Dermis blood vessel endothelial cell (primary cell): ENCODE measurements at places on chromosomes 5 and 9. TPM values are rescaled to one million over a fixed set of nuclear protein-coding genes. Genes with fewer than 3 reads are reported as not detected.

DNA sequence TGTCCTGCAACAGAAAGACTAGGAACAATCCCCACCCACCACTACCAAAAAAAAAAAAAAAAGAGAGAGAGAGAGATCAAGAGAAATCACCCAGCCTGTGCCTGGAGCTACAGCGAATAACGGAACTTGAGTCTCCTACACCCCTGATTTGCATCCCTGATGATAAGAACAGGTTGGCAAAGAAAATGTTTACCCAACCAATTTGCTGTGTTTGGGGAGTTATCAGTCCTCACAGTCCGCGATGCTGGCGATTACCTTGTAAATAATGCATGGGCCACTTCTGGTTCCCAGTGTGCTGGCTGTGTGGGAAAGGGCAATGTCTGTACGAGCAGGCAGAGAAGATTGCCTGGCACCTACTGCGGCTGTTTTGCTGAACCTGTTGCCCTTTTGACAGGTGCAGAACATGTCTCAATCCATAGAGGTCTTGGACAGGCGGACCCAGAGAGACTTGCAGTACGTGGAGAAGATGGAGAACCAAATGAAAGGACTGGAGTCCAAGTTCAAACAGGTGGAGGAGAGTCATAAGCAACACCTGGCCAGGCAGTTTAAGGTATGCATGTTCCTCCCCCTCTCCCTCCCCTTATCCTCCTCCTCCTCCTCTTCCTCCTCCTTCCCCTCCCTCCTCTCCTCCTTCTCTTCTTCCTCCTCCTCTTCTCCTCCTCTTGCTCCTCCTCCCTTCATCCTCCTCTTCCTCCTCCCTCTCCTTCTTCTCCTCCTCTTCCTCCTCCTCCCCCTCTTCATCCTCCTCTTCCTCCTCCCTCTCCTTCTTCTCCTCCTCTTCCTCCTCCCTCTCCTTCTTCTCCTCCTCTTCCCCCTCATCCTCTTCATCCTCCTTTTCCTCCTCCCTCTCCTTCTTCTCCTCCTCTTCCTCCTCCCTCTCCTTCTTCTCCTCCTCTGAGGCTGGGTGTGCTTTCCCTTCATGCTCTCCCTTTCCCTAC is 8.3 kb downstream of the OLFM1 start:
- no peak for DNase-seq

GRCh38 chr9:114905170-114905940 is 25.0 kb downstream of the TNFSF8 start:
- no peak for DNase-seq

DNA sequence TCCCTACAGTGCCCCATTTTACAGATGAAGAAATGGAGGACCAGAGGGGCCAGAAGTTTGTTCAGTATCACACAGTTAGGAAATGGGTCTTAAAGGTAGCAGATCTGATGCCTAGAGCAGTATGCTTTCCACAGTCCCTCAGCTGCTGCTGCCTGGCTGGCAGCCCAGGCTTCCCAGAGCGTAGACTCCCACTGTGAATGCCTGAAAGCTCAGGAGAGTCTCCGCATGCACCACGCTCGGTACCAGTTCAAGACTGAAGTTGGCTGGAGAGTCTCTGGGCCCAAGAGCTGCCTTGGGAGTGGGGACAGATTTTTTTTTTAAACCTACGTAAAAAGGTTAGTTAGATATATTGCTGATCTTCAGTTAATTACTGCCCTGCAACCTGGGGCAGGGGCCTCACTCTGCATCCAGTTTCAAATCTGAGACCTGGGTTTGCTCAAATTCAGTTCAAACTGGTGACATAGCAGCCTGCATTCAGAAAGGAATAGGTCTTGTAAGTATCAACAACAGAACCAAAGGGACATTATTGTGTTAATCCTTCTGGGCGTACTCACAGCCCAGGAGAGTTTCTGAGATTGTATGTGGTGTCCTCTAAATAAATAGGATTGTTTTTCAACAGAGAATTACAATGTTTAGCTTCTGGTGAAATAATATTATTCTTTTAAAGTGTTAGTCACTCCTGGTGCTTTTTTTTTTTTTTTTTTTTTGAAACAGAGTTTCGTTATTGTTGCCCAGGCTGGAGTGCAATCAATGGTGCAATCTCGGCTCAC is 8.3 kb downstream of the NANS start:
- no peak for DNase-seq

Gene ADAMTS12
- total RNA-seq, result 1.0 and 2.3 TPM in 2 replicates

GRCh38 chr5:77896338-77896737 is 120.2 kb upstream of the TBCA start:
- no peak for DNase-seq

- DNase-seq, result no peak
These were observed 1227.0 kb downstream of the EFNA5 start for GRCh38 chr5:106443746-106444145.

- peak; percentile 39 for DNase-seq
These were observed 246.8 kb downstream of the SAXO1 start for GRCh38 chr9:18786196-18786595.

DNA sequence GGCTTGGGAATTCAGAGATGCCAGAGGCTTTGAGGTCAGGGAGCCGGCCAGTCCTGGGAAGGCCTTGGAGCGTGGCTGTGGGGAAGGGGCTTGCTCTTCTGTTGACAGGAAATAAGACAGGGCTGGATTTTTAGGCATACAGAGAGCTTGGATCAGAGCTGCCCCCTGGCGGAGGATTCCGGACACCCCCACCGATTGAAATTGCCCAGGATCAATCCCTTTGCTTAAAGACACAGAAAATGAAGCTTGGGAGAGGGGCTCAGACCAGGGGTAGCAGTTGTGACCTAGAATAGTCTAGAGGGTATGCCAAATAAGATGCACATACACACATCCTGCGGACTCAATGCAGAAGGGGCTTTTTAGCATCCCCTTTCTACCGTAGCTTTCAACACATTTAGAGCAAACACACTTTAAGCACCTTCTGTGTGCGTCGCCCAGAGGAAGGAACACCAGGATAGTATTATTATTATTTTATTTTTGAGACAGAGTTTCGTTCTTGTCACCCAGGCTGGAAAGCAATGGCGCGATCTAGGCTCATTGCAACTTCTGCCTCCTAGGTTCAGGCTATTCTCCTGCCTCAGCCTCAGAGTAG is 1.7 kb upstream of the NTMT1 start:
- peak; percentile 73 for DNase-seq

DNA sequence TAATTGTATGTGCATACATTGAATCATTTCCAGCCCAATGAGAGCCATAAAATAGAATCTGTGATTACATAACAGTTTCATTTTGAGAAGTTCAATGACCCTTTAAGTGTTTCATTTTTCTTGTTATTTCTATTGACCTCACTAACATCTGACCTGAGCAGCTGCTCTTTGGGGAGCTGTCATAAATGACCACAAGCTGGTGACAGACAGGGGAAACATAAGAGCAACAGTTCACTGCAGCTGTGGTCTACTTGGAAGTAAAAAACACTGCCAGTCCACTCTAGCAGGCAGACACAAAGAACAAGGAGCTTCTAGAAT is 265.4 kb downstream of the DTWD2 start:
- no peak for DNase-seq

GRCh38 chr9:111566234-111566633 is 33.2 kb downstream of the PTGR1 start:
- DNase-seq, result peak; percentile 81

Gene PCDHA9
- total RNA-seq, result under 0.01 TPM in 2 replicates

Gene DAB2IP
- total RNA-seq, result 24.3 and 38.4 TPM in 2 replicates

DNA sequence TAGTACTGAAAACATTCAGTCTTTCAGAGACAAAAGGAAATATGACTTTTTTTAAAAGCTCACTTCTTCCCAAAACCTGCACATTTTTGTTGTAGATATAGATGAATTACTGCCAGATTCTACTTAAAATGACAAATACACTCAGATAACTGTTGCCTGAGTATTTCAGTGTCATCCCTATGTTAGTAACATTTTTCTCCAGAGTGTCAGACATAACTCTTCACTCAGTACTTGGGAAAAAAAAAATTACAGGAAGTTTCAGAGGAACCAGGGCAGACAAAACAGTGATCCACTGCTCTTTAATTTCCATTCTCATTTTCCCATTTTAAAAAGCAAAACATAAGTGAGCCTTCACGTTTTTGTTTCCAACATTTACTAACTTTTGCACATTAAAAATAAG is 79.3 kb upstream of the ITGA1 start:
- DNase-seq, result peak; percentile 16

Gene ZNF782
- 2.9 and 3.7 TPM in 2 replicates for total RNA-seq

- peak; percentile 81 for DNase-seq
These were observed 22.2 kb downstream of the BHMT start for GRCh38 chr5:79133657-79134451.

Gene CCDC183
- 0.37 and 1.0 TPM in 2 replicates for total RNA-seq

DNA sequence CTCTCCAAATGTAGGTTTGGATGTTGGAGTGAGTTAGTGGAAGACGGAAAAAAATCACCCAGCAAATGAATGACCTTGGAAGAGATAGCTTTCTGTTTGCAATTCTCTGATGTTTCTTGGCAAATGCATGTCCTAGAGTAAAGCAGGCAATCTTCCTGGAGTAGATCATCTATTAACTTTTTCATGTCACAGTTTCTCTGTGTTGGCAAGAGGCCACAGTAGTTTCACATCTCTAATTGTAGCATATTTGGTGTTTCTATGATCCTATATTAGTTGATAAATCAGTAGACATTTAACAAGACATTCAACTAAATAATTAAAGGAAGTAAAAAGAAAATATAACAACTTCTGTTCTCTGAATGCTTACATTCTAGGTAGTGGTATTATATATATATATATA is 138.2 kb upstream of the MINAR2 start:
- no peak for DNase-seq

Gene STC2
- 11.7 and 39.3 TPM in 2 replicates for total RNA-seq

GRCh38 chr5:150081541-150082283 is 4.6 kb downstream of the CSF1R start:
- DNase-seq, result peak; percentile 64

Gene IFT74
- 7.8 and 12.1 TPM in 2 replicates for total RNA-seq

GRCh38 chr5:172350212-172351181 is 66.9 kb upstream of the UBTD2 start:
- DNase-seq, result no peak

Gene DOK3
- 2.0 and 4.6 TPM in 2 replicates for total RNA-seq

- peak; percentile 62 for DNase-seq
These were observed 9.2 kb upstream of the LCN15 start for GRCh38 chr9:136773386-136774044.

Gene FUT7
- total RNA-seq, result not detected in 2 replicates

DNA sequence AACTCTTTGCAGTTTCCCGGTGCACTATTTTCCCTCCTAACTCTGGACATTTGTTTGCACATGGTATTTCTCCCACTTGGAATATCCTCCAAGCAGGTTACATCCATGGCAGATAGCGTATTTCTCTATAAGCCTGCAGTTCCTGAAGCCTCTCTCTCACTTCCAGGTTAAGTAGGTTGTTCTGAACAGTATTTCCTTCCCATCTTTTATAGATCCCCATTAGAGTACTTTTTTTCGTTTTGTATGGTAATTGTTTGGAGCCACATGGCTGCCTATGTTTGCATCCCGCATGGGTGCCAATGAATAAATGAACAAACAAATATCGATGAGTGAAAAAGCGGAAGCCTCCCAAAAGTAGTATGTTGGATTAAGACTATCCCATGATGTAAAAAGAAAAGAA is 113.4 kb upstream of the IQGAP2 start:
- no peak for DNase-seq

GRCh38 chr9:17045381-17045940 is 89.4 kb upstream of the CNTLN start:
- DNase-seq, result no peak

Gene HSD17B4
- 148 and 206 TPM in 2 replicates for total RNA-seq

DNA sequence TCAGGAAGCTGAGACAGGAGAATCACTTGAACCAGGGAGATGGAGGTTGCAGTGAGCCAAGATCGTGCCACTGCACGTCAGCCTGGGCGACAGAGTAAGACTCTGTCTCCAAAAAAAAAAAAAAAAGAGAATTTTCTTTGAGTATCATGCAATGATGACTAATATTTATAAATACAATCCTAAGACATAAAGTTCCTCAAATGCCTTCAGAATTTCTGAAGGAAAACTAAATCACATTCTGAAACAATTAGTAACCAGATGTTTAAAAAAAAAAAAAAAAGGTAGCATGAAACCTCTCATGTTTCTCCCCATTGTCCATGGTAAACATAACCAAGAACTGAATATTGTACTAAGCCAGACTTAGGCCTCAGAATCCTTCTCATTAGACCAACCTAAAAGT is 23.1 kb downstream of the MLLT3 start:
- no peak for DNase-seq

- no peak for DNase-seq
These were observed 893 bp upstream of the SH2D3C start for GRCh38 chr9:127779136-127779981.

DNA sequence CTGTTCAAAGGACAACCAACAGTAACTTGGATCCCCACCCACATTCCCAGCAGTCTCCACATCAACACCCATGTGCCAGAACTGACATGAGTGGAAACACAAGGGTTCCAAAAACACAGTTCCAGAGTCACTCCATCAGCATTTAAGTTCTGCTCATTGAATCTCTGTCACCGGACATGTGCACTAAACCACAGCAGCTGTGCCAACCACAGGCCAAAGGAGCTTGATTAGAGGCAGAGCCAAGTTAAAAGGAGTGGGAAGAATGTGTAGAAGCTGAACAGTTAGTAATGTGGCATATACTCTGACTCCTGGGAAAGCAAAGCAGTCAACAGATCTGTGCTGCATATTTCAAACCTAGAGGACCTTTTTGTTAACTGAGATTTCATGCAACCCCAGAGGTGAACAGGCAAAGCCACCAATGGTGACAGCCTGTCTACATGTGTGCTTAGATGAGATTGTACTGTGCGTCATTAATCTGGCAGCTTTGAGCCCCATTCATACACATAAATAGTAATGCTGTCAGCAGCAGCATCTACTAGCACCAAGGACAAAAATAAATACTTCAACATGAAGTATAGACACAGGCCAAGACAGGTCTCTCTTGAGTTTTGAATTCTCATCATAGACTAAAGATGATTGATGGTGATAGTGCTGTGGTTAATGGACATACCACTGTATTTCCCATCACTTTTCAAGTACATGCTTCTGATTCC is 16.4 kb upstream of the FST start:
- DNase-seq, result no peak

- DNase-seq, result no peak
These were observed 93.2 kb upstream of the CXCL14 start for GRCh38 chr5:135671966-135672365.

Gene AK8
- total RNA-seq, result 0.09 TPM in 1 of 2 replicates, not detected in the other

Gene SH2D3C
- total RNA-seq, result 77.8 and 95.6 TPM in 2 replicates

GRCh38 chr9:126107693-126108092 is 218.9 kb upstream of the MVB12B start:
- no peak for DNase-seq

- no peak for DNase-seq
These were observed 36.2 kb upstream of the ADAM19 start for GRCh38 chr5:157611571-157612476.

GRCh38 chr5:154042766-154043165 is 4.0 kb downstream of the MFAP3 start:
- DNase-seq, result peak; percentile 86

Gene GRM6
- not detected in 2 replicates for total RNA-seq

- no peak for DNase-seq
These were observed 59.1 kb downstream of the DEPDC1B start for GRCh38 chr5:60640901-60641300.

- DNase-seq, result no peak
These were observed 201.2 kb downstream of the FOXD4L6 start for GRCh38 chr9:40927260-40927631.

Gene SOWAHA
- not detected in 2 replicates for total RNA-seq
